ENCODE measurements at places on chromosomes 5 and 9. TPM values are rescaled to one million over a fixed set of nuclear protein-coding genes. Genes with fewer than 3 reads are reported as not detected.

ADAMTS19 gene
- 0.27 TPM for total RNA-seq

WNT8A gene
- total RNA-seq, result not detected

NAIP gene
- total RNA-seq, result 63.1 TPM

PCDHGA8 gene
- total RNA-seq, result 5.3 TPM

CDO1 gene
- total RNA-seq, result 72.8 TPM

- no peak for DNase-seq
Observed at GRCh38 chr5:96816411-96816939, 8.7 kb upstream of the ERAP1 start.

GRCh38 chr9:11352612-11353011, 739.8 kb upstream of the PTPRD start:
- DNase-seq, result no peak

DNA sequence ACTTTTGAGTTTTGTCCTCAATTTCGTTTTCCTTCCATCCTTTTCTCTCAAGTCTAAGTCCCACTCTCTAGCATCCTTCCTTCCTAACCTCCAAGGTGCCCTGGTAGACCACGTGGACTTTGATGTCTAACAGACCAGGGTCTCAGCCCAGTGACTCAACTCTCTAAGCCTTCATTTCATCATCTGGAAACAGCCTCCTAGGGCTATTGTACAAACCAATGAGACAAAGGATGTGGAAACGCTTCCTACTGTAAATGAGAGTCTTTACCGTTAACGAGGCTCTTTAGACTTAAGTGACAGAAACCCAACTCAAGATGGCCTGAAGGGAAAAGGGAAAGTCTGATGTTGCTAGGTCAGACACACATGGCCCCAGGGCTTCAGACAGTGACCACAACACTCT, 49.2 kb upstream of the CPLX2 start:
- no peak for DNase-seq

DNA sequence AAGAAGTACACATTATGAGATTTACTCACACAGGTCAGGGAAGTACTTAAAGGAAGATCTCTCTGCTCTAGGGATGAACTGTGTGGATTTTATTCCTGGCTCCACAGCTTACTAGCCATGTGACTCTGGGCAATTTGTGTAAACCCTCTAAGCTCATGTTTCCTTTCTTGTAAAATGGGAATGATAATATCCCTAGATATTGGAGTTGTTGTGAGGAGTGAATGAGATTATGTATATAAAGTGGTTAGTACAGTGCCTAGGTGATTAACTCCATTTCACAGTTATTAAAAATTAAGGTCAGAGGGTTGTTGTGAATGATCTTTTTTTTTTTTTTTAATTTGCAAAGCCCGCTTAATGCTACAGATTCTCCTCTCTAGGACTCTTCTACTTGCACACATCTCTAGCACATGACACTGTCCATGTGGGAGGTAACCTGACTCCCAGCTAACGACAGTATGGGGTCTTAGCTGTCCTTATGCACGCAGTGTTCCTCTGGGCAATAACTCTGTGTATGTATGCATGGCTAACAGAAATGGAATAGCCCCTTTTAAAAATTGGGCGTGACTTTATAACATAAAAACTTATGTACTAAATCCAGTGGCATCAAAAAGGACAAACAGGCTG, 23.9 kb upstream of the MYOT start:
- no peak for DNase-seq

- no peak for DNase-seq
Observed at GRCh38 chr5:133145436-133146170, 93.8 kb downstream of the HSPA4 start.

- DNase-seq, result no peak
Observed at GRCh38 chr5:146232223-146232622, 28.8 kb downstream of the RBM27 start.
